ENCODE measurements at places on chromosomes 3 and 15. TPM values are rescaled to one million over a fixed set of nuclear protein-coding genes. Genes with fewer than 3 reads are reported as not detected.
A peak's percentile ranks its signal among the peaks of the same experiment; 100 is the strongest.

The TMEM158 gene
- not detected for total RNA-seq

DNA sequence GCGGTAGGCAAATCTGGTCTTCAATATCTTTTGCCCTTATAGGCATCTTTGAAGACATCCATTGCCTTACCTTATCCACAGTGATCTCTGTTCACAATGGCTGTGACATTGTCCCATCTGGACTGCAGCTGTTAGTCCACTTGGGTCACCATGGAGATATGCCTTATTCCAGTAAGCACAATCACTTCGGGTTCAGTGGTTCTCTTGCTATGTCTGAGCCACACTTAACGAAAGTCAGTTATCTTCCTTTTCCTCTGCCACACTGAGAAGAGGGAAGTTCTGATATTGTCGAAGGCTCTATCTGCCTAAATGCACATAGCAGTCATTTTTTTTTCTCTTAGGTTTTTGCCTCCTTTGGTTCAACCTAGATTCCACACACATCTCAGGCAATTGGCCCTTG lies 119.0 kb upstream of the SATB1 start:
- no peak for DNase-seq

DNA sequence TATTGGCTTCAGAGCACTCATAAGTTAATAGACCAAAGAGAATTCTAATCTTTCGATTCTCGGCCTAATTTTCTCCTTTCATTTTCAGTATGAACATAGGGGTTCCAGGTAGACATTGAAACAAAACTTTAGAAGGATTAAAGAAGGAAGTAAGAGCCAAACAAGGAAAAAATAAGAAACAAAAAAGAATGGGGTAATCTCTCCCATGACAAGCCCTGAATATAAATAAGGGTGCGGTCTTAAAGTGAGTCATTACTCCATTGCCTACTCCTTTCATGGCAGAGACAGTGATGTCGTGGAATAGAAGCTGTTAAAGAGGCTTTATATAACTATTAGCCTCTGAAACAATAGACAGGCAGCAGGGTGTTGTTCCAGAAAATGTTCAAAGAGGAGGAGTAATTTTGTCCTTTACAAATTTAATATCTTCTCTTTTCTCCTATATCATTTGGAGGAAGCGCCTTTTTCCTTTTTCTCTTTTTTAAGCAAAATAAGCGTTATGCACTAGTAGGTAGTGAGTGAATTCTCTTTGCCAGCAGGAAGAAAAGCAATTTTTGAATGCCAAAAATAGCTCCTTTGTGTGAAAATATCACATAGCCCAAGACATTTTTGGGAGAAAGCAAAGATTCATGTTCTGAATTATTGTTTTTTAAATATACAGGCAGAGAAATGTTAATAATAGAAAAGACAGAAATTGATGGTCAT lies 607.9 kb upstream of the KCNMB2 start:
- DNase-seq, result no peak

DNA sequence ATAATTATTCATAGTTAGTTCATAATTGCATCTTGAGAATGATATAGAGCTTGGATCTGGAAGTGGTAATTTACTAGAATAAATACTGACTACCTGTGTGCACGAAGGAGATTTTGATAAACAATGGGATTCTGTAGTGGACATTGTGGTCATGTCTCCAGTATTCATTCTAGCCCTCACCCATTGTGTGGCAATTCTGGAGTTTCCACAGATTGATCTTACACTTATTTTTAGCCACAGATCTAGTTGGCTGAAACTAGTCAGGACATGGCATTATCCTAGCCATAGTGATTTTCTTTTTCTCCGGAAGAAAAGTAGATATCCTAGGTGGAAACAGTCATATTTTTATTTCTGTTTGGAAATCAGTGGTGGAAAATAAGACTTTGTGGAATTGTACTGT lies 833.1 kb downstream of the NAALADL2 start:
- no peak for DNase-seq

- peak; percentile 77 for DNase-seq
These were observed 64.5 kb downstream of the PLD1 start for GRCh38 chr3:171745577-171746319.

DNA sequence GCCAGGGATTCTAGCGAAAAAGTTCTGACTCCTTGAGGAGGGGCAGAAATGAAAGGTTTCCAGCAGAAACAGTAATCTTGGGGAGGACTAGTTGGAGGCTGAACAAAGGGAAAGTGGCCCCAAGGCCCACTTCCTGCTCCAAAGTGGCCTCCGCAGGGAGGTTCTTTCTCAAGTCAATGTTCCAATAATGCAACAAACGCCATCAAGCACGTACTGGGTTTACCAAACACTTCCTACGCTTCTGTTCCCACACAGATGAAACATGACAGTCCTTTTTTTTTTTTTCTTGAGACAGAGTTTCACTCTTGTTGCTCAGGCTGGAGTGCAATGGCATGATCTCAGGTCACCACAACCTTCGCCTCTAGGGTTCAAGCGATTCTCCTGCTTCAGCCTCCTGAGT lies 9.6 kb upstream of the RCCD1 start:
- DNase-seq, result no peak

- DNase-seq, result no peak
These were observed 273.2 kb downstream of the MECOM start for GRCh38 chr3:169390271-169390670.

DNA sequence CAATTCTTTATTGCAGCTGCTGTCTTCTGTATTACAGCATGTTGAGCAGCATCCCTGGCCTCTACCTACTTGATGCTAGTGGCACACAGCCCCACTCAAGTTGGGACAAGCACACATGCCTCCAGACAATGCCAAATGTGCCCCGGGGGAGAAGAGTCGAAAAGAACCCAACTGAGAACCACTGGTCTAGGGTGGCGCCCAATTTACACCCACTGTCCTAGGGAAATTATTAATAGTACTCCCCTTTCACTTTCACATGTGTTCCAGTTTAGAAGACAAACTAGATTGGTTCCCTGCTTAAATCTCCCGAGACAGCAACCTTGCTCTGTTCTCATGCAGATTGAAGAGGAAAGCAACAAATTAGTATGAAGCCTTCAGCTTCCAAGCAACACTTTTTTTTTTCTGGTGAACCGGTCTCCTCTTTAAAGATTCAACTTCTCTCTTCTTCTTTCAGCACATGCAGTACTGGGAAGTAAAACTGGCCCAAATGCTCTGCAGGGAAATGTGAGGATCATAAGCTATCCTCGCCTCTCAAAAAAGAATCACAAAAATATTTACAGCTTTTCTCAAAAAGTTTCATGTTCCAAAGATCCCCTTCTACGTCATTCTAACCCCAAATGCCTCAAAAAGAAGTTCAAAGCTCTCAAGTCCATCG lies 823.9 kb upstream of the CFAP20DC start:
- DNase-seq, result no peak

- no peak for DNase-seq
These were observed 3.2 kb upstream of the ATP13A3 start for GRCh38 chr3:194489736-194490612.

The CADM2 gene
- 4.6 TPM for total RNA-seq

DNA sequence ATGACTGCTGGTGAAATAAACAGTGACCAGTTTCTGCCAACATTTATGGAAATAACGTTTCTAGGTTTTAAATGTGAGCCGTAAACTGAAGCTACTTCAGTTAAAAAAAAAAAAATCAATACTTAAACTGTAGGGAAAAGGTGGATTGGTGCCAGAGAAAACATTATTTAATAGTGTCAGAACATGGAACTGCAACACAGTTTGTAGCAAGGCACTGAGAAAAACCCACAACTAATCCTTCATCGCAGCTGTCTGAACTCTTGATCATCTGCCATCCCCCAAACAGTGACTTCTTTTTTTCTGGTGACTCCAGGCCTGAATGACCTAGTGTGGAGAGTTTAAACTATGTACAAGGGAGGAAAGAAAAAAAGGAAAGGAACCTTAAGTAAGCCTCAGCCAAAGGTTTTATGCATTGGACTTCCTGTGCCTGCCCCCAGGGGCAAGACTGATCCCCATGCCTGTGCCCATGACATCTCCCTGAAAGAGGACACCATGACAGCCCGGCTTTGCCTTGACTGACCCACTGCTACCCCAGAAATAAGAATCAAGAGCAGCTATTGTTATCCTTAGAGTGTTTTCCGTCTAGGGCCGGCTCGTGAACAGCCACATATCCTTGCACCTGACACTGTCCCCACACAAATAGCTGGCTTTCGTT lies 33.1 kb downstream of the CRTAP start:
- DNase-seq, result no peak

GRCh38 chr3:134911586-134912548 lies 116.8 kb downstream of the EPHB1 start:
- DNase-seq, result no peak

DNA sequence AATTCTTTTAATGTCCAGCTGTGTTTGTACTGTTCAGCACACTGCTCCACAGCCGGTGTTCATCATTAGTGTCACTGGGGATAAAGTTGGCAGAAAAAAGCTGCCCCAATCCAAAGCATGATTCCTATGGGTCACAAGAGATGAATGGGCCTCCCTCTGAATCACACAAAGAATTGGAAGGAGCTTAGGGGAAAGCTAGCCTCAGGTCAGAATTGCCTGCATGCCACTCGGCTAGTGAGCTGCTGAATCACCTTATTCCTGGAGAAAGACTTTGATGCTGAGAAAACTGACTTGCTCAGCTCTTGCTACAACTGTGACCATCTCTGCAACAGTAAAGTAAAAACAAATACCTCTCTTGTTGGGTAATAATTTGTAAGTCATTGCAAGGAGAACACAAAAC lies 3.5 kb downstream of the CCK start:
- DNase-seq, result no peak

The DUOXA2 gene
- not detected for total RNA-seq

DNA sequence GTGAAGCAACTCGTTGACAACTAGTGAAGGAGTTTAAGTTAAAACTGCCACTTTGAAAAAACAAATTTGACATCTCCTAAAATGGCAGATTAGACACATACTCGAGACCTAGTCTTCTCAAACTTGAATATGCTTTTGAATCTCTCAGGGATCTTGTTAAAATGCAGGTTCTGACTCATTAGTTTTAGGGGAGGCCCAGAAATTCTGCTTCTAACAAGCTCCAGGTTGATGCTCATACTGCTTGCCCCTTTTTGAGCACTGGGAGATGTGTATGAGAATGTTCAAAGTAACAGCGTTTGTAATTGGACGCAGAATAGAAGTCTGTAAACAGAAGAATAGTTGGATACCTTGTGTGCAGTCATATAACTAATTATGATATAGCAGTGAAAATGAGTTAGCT lies 1.6 kb downstream of the C3orf38 start:
- DNase-seq, result no peak

GRCh38 chr3:152299249-152299976 lies 30.7 kb downstream of the MBNL1 start:
- DNase-seq, result no peak

DNA sequence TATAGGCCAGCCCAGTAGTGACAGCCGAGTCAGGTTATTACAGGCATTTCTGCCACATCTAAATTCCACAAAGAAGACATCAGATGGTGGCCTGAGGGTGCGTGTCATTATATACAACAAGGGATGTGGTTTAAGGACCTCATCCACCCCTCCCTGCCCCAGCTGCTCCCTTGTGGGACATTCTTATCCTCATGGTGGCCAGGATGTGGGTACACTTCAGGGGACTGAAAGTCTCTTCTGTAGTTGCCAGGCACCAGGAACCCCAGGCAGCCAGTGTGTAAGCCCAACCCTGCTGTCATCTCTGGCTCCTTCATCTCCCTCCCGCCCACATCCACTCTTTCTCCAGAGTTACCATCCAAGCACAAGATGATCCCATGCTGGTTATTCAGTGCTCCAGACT lies 224.9 kb upstream of the TOPAZ1 start:
- no peak for DNase-seq

GRCh38 chr3:44235604-44236484 lies 5.8 kb upstream of the TOPAZ1 start:
- DNase-seq, result peak; percentile 84

DNA sequence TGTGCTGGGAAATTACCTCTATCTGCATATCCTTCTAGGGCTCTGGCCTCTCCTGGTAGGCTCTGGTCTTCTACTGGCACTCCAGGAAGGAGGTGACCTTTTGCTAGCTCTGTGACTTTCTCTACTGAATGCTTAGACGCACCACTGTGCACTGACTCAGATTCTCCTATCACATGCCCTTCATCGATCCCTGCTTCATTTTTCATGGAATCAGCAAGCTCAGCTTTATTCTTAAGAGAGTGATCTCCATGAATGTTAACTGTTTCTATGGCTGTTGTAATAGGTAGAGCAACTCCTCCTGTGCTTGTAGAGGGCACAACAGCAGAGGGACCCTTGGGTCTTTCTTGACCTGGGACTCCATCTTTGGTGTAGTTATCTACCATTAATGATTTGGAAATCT lies 106.6 kb downstream of the MAP4 start:
- no peak for DNase-seq

The ERC2 gene
- total RNA-seq, result 14.7 TPM

DNA sequence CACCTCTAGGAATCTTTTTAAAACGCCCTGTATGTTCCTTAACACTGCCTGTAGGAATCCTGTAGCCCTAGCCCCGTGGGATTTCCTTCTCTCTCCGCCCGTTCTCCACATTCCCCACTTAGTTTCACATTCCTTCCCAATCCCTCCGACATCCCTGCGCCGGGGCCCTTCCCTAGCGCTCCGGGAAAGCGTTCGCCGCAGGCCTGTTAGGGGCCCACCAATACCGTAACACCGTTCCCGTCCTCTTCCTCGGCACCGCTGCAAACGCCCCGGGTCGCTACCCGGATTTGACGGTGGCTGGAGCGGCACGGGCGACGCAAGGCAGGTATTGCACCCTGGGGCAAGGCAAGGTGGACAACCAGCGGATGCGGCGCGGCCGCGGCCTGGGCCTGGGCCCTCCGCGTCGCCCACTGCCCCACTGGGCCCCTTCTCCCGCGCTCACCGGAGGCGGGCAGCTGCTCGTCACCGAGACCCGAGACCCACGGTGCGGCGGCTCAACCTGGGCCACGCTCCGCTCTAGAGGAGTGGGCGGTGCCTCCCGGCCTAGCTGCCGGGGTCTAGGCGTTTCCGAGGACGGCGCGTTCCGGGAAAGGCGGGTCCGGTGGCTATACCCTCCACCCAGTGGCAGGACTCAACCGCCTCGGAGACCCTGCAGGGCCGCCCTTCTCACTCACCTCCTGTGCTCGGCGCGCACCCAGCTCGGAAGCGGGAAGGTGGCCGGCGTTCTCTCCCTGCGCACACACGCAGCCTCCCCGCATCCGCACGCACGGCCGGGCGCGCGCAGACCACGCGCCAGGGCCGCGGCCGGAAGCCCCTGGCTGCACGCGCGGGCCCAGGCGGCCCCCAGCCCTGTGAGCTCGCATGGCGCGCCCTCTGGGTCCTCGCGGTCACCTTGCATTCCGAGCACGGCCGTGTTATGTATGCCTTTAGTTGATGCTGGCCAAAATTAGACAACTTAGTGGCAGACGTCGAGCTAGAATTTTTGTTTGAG lies at the start of gene B3GALNT1:
Gene B3GALNT1, minus strand, starts transcription at position 789 of the 991 bp plus-strand sequence. CDS start 18,595 bp downstream, outside the sequence.
- DNase-seq, result peak; percentile 91

GRCh38 chr3:16866571-16866970 lies 18.2 kb upstream of the PLCL2 start:
- DNase-seq, result no peak

The NAALADL2 gene
- total RNA-seq, result 4.4 TPM

The CNTN4 gene
- total RNA-seq, result 6.8 TPM

Data from upper lobe of left lung (tissue), 6 donors.